T follicular helper cell (primary cell): ENCODE measurements at places on chromosomes 5 and 9.

- DNase-seq, result no peak
These were observed 12.9 kb downstream of the NOL6 start for GRCh38 chr9:33460854-33461253.

GRCh38 chr5:174059247-174059646, 13.7 kb downstream of the NSG2 start:
- DNase-seq, result no peak

DNA sequence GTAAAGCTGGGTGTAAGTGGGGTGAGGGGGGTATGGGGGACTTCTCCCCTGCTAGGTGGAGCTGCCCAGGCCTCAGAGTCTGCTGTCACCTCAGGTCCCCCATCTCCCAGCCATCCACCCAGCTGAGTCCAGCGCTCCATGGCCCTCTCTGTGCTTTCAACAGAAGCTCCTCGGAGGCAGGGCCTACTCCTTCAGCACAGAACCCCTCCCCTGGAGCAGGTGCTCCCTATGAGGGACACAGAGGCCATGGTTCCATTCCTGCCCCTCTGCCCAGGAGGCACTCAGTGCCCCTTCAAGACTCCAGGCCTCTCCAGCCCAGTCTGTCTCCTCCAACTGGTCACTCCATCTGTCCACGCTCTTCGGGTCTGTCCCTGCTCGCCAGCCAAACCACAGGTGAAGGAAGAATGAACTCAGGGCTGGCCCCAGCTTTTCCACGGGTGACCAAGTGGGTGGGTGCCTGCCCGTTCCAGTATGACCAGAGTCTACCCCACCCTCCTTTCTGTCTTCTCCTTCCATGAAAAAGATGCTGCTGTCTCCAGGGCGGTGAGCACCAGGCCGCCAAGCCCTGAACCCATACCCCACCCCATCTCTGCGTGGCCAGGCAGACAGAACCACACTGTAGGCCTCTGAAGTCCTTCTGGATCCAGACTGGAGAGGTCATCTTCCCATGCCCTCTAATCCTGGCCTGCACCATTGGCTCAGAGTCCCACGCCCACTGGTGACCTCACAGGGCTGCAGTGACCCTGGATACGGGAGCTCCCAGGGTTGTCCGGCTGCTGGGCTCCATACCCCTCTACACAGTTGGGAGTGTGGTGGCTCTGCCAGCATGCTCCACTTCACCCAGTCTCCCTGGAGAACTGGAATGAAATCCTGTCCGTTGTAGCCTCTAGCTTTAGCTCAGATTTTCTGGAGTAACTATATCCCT, 11.9 kb downstream of the GBGT1 start:
- DNase-seq, result no peak

GRCh38 chr5:155004138-155004744, 9.3 kb upstream of the KIF4B start:
- no peak for DNase-seq

GRCh38 chr9:3045153-3045552, 201.3 kb upstream of the PUM3 start:
- no peak for DNase-seq

DNA sequence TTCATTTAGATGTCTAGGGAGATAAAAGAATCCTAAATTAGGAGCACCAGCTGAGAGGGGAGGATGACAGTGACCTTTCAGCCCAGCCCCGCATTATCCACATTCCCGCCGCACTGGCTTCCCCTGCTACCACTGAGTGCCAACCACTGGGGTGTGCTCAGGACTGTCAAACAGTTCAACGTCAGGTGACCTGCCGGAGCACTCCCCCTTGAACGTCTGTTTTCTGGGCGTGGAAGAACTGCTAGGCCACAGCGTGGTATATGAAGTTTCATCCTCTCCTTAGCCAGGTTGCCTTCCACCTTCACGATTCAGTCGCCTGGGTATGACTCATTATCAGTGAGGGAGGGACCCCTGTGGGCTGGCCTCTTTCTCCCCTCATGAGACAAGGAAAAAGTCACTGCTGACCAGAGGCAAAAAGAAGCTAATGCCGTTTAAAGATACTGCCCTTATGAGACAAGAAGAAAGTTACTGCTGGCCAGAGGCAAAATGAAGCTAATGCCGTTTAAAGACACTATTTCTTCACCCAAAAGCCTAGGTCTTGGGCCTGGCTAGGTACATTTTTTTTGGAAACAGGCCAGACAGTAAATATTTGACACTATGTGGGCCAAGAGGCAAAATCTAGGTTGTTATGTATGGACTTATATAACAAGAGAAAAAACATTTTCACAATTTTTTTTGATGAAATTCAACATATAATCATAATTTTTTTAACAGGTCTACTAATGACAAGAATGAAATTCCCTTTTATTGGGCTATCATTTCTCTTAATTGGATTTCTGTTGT, 4.6 kb downstream of the NMRK1 start:
- no peak for DNase-seq
